ENCODE measurements at places on chromosomes 1 and 21. TPM values are rescaled to one million over a fixed set of nuclear protein-coding genes. Genes with fewer than 3 reads are reported as not detected.

Gene HPCAL4
- total RNA-seq = 0.30 TPM

Gene HSD3B1
- not detected for total RNA-seq

Gene PLOD1
- total RNA-seq = 20.8 TPM

Gene LEMD1
- 0.54 TPM for total RNA-seq

Gene RAB25
- not detected for total RNA-seq

Gene HES5
- not detected for total RNA-seq

Gene MPZL1
- total RNA-seq = 12.4 TPM

Gene SUSD4
- total RNA-seq = 0.21 TPM

Gene CFAP107
- not detected for total RNA-seq

Gene SPSB1
- 8.2 TPM for total RNA-seq

Gene ALX3
- total RNA-seq = not detected

Gene ANKRD34A
- total RNA-seq = 4.6 TPM

- no peaks in the 10 kb centered on the region for H3K4me1 ChIP-seq
- no peaks in the 10 kb centered on the region for H3K27me3 ChIP-seq
- no peak for DNase-seq
- no peaks in the 10 kb centered on the region for H3K36me3 ChIP-seq
- no peak overlapping the region for H3K27ac ChIP-seq
- no peak overlapping the region for H3K4me3 ChIP-seq
These were observed 31.4 kb upstream of the MYOC start for GRCh38 chr1:171683870-171684269.

GRCh38 chr1:193680924-193681316 is 494.5 kb upstream of the B3GALT2 start:
- no peaks in the 10 kb centered on the region for H3K27me3 ChIP-seq
- H3K4me3 ChIP-seq = no peak overlapping the region
- no peaks in the 10 kb centered on the region for H3K36me3 ChIP-seq

- DNase-seq = no peak
- H3K27ac ChIP-seq = peak overlapping the region; percentile 39
- H3K27me3 ChIP-seq = no peaks in the 10 kb centered on the region
- peaks cover 34% of the 10 kb centered on the region for H3K36me3 ChIP-seq
These were observed 75.1 kb downstream of the VPS26C start for GRCh38 chr21:37192019-37192418.

GRCh38 chr1:213985209-213986019 is 2.4 kb upstream of the PROX1 start:
- H3K4me3 ChIP-seq = no peak overlapping the region
- H3K36me3 ChIP-seq = peaks cover 4% of the 10 kb centered on the region
- DNase-seq = no peak
- no peak overlapping the region for H3K27ac ChIP-seq
- H3K4me1 ChIP-seq = peaks cover 11% of the 10 kb centered on the region

GRCh38 chr1:55723001-55723400 is 507.8 kb upstream of the USP24 start:
- no peak overlapping the region for H3K4me3 ChIP-seq
- no peak overlapping the region for H3K27ac ChIP-seq
- H3K36me3 ChIP-seq = no peaks in the 10 kb centered on the region
- no peaks in the 10 kb centered on the region for H3K4me1 ChIP-seq
- H3K27me3 ChIP-seq = no peaks in the 10 kb centered on the region
- DNase-seq = no peak

DNA sequence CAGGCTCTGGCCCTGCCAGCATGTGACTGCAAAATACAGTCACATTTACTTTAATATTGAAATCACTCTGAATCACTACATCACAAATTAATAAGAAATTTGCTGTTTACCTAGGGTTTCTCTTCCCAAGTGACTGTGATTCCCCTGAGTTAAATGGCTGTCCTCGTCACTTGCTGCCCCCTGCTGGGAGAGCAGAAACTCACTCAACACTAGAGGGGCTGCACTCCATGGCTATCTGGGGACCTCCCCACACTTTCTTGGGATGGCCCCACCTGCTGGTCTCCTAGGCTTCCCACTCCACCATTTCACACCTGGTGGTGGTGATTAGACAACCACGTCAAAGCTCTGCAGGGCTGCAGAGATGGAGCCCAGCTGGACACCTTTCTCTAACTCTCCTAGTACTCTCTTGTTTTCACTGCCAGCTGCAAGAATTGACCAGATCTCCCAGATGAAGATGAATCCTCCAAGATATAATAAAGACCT is 63.4 kb downstream of the CD2 start:
- H3K36me3 ChIP-seq = peaks cover 21% of the 10 kb centered on the region
- H3K27me3 ChIP-seq = no peaks in the 10 kb centered on the region
- H3K27ac ChIP-seq = peak overlapping the region; percentile 81
- peak; percentile 87 for DNase-seq

- H3K27me3 ChIP-seq = no peaks in the 10 kb centered on the region
- DNase-seq = peak; percentile 16
- no peak overlapping the region for H3K27ac ChIP-seq
These were observed 116.7 kb upstream of the GRIK3 start for GRCh38 chr1:37150986-37151385.

- no peak overlapping the region for H3K4me3 ChIP-seq
- H3K27ac ChIP-seq = peak overlapping the region; percentile 73
- no peaks in the 10 kb centered on the region for H3K27me3 ChIP-seq
- DNase-seq = no peak
These were observed 14.5 kb upstream of the CDC42 start for GRCh38 chr1:22038036-22038435.

DNA sequence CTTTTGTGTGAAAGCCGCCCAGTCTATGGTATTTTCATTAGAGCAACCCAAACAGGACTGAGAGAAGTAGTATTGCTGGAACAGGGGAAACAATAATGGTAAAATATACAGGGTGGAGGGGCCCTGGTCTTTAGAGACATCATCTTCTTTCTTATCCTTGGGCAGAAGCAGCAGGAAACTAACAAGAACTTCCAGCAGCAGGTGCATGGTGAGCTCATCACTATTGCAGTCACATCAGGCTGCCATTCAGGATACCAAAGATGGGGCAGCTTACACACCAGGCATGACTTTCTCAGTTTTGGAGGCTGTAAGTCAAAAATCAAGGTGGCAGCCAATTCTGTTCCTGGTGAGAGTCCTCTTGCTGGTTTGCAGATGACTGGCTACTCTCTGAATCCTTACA is 478.3 kb upstream of the RUNX1 start:
- no peaks in the 10 kb centered on the region for H3K36me3 ChIP-seq
- no peaks in the 10 kb centered on the region for H3K27me3 ChIP-seq
- H3K4me1 ChIP-seq = peaks cover 37% of the 10 kb centered on the region

DNA sequence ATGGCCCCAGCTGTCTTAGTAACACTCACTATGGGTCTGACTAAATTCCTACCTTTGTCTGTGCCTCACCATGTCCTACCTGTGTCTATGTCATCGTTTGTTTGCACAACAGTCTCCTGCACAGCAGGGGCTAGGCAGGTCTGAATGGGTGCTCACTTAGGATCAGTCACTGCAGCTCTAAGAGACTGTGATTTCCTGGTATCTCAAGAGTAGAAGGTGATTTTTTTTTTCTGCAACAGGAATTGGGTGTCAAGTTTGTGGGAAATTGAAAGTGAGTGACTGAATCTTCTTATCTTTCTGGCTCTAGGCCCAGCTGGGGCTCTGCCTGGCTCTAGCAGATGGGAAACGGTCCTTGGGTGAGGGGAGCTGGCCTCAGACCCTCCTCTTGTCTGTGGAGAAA is 46.4 kb upstream of the TRABD2B start:
- peaks cover 3% of the 10 kb centered on the region for H3K27me3 ChIP-seq
- H3K36me3 ChIP-seq = no peaks in the 10 kb centered on the region
- DNase-seq = no peak

- H3K27me3 ChIP-seq = peaks cover 45% of the 10 kb centered on the region
- peaks cover 30% of the 10 kb centered on the region for H3K4me1 ChIP-seq
- H3K27ac ChIP-seq = no peak overlapping the region
- H3K4me3 ChIP-seq = no peak overlapping the region
- DNase-seq = no peak
These were observed 1.7 kb downstream of the TFAP2E start for GRCh38 chr1:35574655-35575415.

- no peaks in the 10 kb centered on the region for H3K36me3 ChIP-seq
- H3K4me1 ChIP-seq = no peaks in the 10 kb centered on the region
- H3K27me3 ChIP-seq = peaks cover 2% of the 10 kb centered on the region
- no peak for DNase-seq
These were observed 136.8 kb upstream of the F3 start for GRCh38 chr1:94678202-94678848.

- H3K4me3 ChIP-seq = no peak overlapping the region
- H3K36me3 ChIP-seq = peaks cover 9% of the 10 kb centered on the region
- H3K27me3 ChIP-seq = no peaks in the 10 kb centered on the region
- no peak overlapping the region for H3K27ac ChIP-seq
- no peaks in the 10 kb centered on the region for H3K4me1 ChIP-seq
These were observed 96.8 kb upstream of the C21orf91 start for GRCh38 chr21:17915976-17916375.

GRCh38 chr1:234000557-234001041 is 96.1 kb downstream of the SLC35F3 start:
- no peak overlapping the region for H3K27ac ChIP-seq
- H3K36me3 ChIP-seq = no peaks in the 10 kb centered on the region
- no peak for DNase-seq
- H3K4me1 ChIP-seq = no peaks in the 10 kb centered on the region
- H3K4me3 ChIP-seq = no peak overlapping the region
- peaks cover 4% of the 10 kb centered on the region for H3K27me3 ChIP-seq

DNA sequence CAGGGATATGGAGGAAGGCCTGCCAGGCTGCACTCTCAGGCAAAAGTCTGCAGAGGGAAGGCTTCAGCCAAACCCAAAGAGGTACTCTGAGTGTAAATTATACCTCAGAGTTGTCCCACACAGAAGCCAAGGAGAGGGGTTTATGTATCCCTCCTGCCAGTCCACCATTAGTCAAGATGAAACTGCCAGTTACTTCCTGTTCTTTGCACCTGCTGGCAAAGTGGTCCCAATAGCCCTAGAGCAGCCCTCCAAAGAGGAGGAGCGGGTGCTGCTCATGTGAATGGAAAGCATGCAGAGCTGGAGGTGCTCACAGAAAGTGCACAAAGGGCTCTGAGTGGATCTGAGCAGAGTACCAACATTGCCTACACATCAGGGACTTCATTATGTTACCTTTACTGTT is 37.1 kb upstream of the MCOLN3 start:
- no peak for DNase-seq
- peaks cover 1% of the 10 kb centered on the region for H3K36me3 ChIP-seq
- no peak overlapping the region for H3K4me3 ChIP-seq
- peaks cover 2% of the 10 kb centered on the region for H3K4me1 ChIP-seq
- H3K27me3 ChIP-seq = peaks cover 4% of the 10 kb centered on the region
- no peak overlapping the region for H3K27ac ChIP-seq

DNA sequence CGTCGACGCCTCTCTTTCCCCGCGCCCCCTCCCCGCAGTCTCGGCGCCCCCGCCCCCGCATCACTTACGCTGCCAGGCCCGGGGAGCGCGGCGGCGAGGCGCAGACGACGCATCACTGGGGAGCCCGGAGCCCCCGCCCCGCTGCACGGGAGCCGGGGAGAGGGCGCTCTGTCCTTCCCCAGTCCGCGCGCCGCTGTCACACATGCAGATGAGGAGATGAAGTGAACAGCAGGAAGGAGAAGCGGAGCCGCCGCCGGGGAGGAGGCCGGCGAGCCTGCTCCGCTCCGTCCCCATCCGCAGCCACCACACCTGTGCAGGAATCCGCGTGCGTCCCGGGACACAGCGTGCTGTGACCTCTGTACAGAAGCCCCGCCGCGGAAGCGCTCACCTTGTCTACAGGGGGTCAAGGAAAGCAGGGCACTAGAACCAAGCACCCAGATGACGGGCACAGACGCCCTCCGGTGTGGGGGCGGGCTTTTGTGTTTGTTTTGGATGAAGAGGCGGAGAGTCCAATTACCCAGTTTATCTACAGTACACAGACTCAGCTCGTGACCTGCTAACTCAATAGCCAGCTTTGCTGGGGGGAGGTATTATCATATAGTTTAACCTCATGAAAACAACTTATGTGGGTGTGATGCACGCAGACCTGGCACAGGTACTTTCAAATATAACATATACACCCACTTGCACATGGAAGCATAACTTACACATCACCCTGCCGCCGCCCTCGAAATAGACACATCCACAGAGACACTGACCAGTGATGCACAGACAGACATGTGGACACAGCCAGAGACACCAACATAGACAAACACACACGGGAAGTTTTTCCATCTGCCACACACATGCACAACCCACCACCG is 12.4 kb downstream of the KLHDC8A start:
- H3K4me1 ChIP-seq = peaks cover 19% of the 10 kb centered on the region
- no peak overlapping the region for H3K27ac ChIP-seq
- DNase-seq = no peak
- H3K27me3 ChIP-seq = peaks cover 74% of the 10 kb centered on the region

DNA sequence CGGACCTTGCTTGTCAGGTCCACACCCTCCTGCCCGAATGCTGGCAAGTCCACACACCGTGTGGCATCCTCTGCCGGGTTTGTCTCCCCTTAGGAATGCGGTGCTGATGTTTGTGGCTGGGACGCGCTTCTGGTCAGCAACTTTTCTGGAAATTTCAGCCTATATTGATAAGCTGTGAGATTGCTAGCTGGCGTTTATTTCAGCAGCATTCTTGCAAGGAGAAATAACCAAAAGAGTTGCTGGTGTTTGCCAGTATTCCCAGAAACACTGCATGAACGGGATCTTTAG is 601 bp downstream of the CEPT1 start:
- H3K36me3 ChIP-seq = peaks cover 15% of the 10 kb centered on the region
- H3K4me1 ChIP-seq = peaks cover 45% of the 10 kb centered on the region
- no peak for DNase-seq
- peak overlapping the region; percentile 97 for H3K27ac ChIP-seq
- H3K4me3 ChIP-seq = peak overlapping the region; percentile 93
- H3K27me3 ChIP-seq = no peaks in the 10 kb centered on the region

- H3K4me1 ChIP-seq = peaks cover 17% of the 10 kb centered on the region
- H3K27me3 ChIP-seq = no peaks in the 10 kb centered on the region
- H3K36me3 ChIP-seq = peaks cover 57% of the 10 kb centered on the region
- no peak for DNase-seq
- H3K27ac ChIP-seq = no peak overlapping the region
- H3K4me3 ChIP-seq = no peak overlapping the region
These were observed 12.2 kb downstream of the SARS1 start for GRCh38 chr1:109225711-109226445.

GRCh38 chr1:37448691-37449417 is 25.5 kb upstream of the ZC3H12A start:
- no peaks in the 10 kb centered on the region for H3K36me3 ChIP-seq
- no peak overlapping the region for H3K27ac ChIP-seq
- peaks cover 17% of the 10 kb centered on the region for H3K27me3 ChIP-seq
- no peak overlapping the region for H3K4me3 ChIP-seq
- no peak for DNase-seq

DNA sequence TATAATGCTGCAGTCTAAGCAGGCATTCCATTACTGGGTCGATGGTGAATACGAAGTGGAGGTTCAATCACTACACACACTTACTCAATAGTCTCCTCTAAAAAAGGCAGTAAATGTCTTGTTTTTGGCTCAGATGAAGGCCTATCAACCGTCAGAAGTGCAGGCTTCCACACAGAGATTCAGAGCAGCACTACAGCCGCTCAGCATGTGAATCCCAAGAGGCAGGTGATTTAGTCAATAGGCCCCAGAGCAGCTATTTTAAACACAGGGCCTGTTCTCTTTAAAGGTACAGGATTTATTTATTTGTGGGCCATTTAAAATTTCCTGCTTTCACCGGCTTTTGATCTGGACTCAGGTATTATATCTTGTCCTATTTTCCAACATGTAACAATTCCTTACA is 293.7 kb downstream of the RGS7 start:
- no peaks in the 10 kb centered on the region for H3K27me3 ChIP-seq
- H3K4me1 ChIP-seq = no peaks in the 10 kb centered on the region
- H3K4me3 ChIP-seq = no peak overlapping the region
- DNase-seq = no peak
- H3K36me3 ChIP-seq = no peaks in the 10 kb centered on the region
